ENCODE measurements at places on chromosomes 11 and 22. TPM values are rescaled to one million over a fixed set of nuclear protein-coding genes. Genes with fewer than 3 reads are reported as not detected.

Gene MAP6
- total RNA-seq, result 17.8 TPM

GRCh38 chr22:49344161-49344560 lies 483.5 kb downstream of the BRD1 start:
- H3K4me3 ChIP-seq, result no peak overlapping the region
- no peak overlapping the region for H3K27ac ChIP-seq
- no peaks in the 10 kb centered on the region for H3K36me3 ChIP-seq
- no peaks in the 10 kb centered on the region for H3K4me1 ChIP-seq
- DNase-seq, result peak; percentile 6

GRCh38 chr11:21806508-21806907 lies 386.4 kb upstream of the ANO5 start:
- no peaks in the 10 kb centered on the region for H3K27me3 ChIP-seq
- no peak for DNase-seq
- no peaks in the 10 kb centered on the region for H3K36me3 ChIP-seq
- H3K4me1 ChIP-seq, result no peaks in the 10 kb centered on the region

DNA sequence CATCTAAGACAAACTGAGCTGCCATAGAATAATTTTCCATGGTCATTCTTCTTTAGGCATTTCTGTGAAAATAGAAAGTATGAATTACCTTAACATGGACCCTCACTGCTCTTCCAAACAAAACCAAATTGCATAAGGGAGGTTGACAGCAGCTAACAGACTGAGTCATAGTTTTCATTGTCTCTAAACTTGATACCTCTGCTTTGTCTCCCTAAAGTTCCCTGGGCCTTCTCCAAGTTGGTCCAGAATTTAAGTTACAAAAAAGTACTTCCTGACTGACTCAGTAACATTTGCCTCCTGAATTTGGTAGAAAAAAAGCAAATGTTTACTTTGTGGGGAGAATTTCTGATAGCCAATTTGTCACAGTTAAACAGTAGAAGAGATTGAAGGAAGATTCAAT lies 3.0 kb downstream of the OR8D1 start:
- no peak for DNase-seq
- H3K36me3 ChIP-seq, result no peaks in the 10 kb centered on the region
- no peaks in the 10 kb centered on the region for H3K4me1 ChIP-seq
- H3K4me3 ChIP-seq, result no peak overlapping the region
- no peaks in the 10 kb centered on the region for H3K27me3 ChIP-seq
- no peak overlapping the region for H3K27ac ChIP-seq

GRCh38 chr11:62390722-62391121 lies 28.1 kb upstream of the SCGB1A1 start:
- no peak for DNase-seq
- no peak overlapping the region for H3K27ac ChIP-seq
- peaks cover 18% of the 10 kb centered on the region for H3K4me1 ChIP-seq
- no peak overlapping the region for H3K4me3 ChIP-seq
- H3K36me3 ChIP-seq, result no peaks in the 10 kb centered on the region
- H3K27me3 ChIP-seq, result no peaks in the 10 kb centered on the region

Data from lung (tissue), 17 donors.